Osteoblast (primary cell): ENCODE measurements at places on chromosomes 5 and 9. TPM values are rescaled to one million over a fixed set of nuclear protein-coding genes. Genes with fewer than 3 reads are reported as not detected.
A peak's percentile ranks its signal among the peaks of the same experiment; 100 is the strongest.

IL13 gene
- total RNA-seq: under 0.01 TPM in 1 of 2 replicates, not detected in the other

ENHO gene
- under 0.01 and 0.29 TPM in 2 replicates for total RNA-seq

MRPS30 gene
- 69.1 and 69.2 TPM in 2 replicates for total RNA-seq

STPG3 gene
- 0.36 TPM in 1 of 2 replicates, not detected in the other for total RNA-seq

F12 gene
- not detected in 2 replicates for total RNA-seq

SUSD3 gene
- 0.36 and 0.88 TPM in 2 replicates for total RNA-seq

DNA sequence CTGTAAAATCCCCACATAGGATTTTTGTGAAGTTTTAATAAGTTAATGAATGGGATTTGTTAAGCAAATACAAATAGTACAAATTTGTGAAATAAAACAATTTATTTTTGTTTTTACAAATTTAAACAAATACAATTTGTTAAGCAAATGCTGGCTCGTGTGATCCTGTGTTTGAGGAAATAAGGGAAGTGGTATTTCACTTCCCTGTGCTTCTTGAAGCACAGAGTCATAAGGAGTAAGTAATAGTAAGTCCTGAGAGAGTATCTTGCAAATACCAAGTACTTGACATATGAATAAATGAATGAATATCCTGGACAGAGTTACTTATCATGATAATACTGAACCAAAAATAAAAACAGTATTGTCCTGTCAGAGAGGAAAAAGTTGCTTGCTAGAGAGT, 9.1 kb downstream of the SMIM3 start:
- no peak for DNase-seq

GRCh38 chr5:132915681-132916080, 42.2 kb downstream of the LEAP2 start:
- no peak for DNase-seq

DNA sequence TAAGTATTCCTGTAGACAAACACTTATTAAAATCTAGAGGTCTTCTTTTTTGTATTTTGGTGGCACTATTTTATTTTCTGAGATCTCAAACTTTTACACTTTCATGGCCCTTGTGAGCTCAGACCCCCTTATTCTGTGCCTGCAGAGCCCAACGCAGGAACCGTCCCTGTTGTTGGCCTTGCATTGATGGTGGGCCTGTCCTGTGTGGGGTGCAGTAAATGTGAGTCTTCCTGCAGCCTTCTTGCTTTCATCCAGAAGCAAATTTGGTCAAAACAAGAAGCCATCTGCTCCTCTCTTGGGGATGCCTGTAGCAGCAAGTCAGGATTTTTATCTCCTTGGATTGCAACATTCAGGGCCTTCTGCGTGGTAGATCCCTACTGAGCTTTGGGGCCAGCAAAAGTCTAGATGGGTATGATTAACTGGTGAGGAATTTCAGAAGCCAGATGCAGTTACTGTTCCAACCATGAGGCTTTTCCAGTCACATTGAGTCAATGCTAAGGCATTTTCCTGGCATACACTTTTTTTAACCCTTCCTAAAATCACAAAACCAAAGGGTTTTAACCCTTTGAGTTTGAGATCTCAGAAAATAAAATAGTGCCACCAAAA, 31.7 kb downstream of the BASP1 start:
- peak; percentile 97 for DNase-seq

GRCh38 chr9:25702536-25702935, 24.3 kb upstream of the TUSC1 start:
- DNase-seq: no peak

GRCh38 chr5:124161266-124161665, 585.2 kb downstream of the ZNF608 start:
- DNase-seq: no peak

DNA sequence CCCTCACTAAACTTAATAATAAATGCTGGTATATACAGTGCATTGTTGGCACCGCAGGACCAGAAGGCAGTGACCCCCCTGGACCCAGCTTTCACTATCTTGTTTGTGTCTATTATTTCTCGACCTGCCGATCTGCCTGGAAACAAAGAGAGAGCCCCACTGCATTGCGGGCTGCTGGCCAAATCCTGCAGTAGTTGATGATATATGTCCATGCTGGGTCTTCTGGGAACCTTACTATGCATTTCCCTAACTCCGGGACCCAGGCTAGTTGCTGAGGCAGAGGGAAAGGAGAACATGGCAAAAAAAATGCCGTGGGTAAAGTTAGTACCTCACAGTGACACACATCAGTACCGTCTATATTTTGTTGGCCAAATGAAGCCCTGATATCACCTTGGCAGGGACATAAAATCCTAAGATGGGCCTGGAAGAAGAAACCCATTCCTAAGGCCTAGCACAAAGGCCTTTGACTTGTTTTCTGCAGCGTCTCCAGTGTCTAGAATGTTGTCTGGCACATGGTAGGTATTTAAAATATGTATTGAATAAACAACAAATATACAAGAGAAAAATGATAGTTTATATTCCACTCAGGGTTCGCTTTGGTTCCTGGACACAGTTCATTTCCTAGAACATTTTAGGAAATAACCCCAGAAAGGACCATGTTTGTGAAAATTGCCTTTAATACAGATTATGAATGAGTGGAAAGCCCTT, 46.1 kb downstream of the NMUR2 start:
- DNase-seq: no peak

DNA sequence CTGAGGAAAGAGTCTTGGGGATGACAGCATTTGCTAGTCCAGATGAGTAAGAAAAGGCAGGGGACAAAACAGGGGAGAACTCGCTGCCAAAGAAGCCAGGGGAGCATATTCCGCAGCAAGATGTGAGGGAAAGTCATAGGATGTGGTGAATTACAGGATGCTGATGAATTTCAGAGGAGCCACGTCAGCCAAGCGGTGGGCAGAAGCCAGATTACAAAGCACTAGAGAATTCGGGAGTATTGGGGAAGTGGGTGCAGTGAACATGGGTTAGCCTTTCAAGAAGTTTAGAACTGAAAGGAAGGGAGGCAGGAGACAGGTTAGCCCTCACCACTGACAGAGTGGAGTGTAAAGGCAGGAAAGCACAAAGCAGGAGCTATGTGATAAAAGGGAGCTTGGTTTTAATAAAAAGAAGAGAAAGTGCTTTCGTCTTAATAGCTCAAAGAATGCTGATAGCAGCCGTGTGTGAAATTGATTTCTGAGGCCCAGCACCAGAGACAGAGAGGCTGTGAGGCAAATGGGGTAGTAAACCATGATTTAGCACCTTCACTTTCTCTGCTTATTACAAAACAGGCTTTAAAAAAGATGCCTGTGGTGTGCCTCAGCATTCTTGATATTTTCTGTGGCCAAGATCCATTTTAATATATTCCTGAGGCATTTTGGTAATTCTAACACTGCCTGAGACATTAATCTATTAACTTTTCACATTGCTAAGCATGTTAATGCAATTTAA, 16.9 kb downstream of the ADAMTSL1 start:
- no peak for DNase-seq

DNA sequence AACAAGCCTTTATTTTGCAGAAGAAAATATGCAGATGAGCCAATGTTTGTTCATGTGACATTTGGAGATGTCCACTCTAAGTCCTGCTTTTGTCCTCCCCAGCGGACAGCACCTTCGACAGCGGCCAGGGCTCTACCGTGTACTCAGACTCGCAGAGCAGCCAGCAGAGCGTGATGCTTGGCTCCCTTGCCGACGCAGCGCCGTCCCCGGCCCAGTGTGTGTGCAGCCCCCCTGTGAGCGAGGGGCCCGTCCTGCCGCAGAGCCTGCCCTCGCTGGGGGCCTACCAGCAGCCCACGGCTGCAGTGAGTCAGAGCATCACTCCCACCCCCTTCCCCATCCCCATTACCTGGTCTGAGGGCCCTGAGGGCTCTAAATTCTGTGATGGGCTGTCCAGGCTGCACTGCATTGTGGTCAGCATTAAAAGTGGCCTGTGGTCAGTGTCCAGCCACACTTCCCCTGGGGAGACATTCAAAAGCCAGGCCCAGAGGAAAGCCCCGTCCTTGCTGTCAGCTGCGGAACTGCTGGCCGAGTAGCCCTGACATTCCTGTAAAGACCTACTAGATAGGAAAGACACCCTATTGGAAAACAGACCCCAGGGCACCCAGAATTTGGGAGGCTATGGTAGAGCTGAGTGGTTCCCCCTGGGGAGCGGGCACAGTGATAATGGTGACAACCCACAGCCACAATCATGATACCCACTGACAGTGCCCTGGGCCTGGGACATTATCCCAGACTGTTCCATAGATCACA, 69.0 kb downstream of the WNK2 start:
- DNase-seq: peak; percentile 92

GRCh38 chr9:34386656-34387055, 10.0 kb upstream of the MYORG start:
- DNase-seq: no peak

- no peak for DNase-seq
Observed at GRCh38 chr5:52013523-52013922, 630.3 kb downstream of the ISL1 start.

DNA sequence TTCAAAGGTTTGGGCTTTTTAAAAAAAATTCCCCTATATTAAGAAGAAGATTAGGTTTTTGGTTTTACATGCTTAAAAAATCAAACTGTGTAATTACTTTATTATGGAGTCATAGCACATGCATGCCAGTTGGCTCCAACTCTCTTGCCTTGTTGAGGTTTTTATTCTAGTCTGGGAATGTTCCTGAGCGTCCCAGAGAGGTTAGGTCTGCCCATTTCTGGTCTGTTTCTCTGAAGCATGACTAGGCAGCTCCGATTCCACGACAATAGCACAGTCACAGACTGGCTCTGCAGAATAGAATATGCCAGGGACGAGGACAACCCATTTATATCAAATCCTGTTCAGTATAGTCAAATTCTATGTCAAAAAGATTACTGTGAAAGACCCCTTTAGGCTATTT, 217.0 kb downstream of the PCSK5 start:
- DNase-seq: no peak

- DNase-seq: no peak
Observed at GRCh38 chr5:19169426-19169825, 818.6 kb downstream of the CDH18 start.

DNA sequence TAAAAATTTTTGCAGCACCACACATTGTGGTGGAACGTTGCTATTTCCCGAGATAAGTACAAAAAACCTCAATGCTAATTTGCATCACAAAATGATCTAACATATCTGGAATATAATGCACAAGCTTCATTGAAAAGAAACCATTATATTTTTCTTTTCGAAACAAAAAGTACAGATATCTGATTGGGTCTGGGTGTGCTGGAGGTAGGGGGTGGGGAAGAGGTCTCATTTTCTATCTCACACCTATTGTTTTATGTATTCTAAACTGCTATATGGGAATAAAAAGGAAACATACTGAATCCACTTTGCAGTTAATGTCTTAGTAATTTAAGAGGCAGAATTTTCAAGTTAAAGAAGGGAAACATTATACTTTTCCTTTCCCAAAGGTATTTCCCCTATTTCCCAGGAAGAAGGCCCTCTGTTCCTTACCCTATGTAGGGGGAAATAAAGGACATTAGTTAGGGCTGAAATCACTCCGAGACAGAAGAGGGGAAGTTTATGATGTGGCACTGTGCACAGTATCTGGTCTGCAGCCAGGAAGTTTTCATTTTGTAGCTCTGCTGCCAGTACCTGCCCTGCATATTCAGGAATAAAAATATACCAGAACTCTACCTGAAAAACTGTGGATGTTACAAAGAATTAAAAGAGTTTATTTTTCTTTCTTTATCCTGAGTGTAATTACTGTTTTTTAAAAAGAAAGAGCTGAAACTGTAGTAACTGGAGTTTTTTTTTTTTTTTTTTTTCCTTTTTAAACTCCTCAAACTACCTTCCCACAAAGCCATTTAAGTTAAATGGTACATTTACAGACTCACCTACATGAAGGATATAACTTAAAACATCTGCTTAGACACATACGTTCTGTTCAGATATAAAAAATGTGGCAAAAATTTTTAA, 7.4 kb downstream of the MEF2C start:
- DNase-seq: no peak
